ENCODE measurements at places on chromosomes 16 and 17.
A peak's percentile ranks its signal among the peaks of the same experiment; 100 is the strongest.

DNA sequence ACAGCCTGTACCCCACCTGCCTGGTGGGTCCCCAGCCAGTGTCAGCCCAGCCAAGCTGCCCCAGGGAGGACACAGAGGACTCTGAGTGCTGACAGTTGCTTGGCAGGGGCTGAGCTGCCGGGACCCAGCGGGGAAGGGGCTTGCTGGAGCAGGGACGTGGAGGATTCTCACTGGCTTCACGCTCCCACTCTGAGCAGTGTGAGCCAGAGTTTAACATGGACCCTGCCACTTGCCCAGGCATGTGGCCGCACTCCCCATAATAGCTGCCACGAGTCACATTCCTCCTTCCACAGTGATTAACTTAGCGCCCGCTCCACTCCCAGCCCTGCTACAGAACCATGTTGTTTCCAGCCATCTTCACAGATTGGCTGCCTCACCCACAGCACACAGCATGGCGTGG is 31.2 kb downstream of the SREBF1 start:
- no peak for DNase-seq

GRCh38 chr17:7262935-7263800 is 890 bp upstream of the CLDN7 start:
- DNase-seq: peak; percentile 41

DNA sequence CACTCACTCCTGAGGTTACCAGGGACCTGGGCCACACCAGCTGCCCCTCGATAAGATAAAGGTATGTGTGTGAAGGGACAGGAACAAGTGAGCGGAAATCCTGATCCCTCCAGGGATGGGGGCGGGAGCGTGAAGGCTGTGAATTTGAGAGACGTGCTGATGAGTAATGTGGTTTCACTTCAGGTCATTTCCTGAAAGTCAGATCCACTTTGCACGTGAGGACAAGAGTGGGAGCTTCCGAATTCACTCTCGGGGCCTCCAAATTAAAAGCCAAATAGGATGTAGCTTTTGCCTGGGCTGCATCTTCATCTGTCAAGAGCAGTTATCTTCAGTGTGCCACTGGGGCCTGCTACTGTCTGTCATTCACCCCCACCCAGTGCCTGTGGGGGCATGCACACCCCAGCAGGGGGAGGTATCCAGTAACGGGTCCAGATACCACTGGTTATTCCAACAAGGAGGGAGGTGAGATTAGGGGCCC is 87.4 kb upstream of the LHX1 start:
- DNase-seq: no peak

GRCh38 chr16:79639576-79640311 is 39.2 kb upstream of the MAF start:
- DNase-seq: no peak

- DNase-seq: no peak
Observed at GRCh38 chr17:40020146-40020545, 4.9 kb downstream of the CSF3 start.

- DNase-seq: no peak
Observed at GRCh38 chr16:56912746-56913708, 18.9 kb upstream of the HERPUD1 start.

DNA sequence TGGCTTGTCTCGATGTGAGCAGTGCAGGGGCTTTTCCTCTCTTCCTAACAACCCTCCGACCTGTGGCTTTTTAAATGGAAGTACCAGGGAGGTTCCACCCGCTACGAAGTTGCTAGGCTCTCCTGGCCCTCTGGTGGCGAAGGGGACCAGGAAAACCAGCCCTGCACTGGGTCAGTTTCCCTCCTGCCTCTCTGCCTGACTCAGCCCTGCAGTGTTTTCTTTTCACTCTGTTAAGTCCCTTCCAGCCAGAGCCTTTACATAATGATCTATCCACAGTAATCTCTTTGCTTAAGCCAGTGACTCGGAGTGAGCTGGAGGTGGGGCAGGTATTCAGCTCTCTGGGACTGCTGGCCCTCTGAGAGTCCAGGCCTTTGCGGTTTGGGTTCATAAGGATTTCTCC is 331.3 kb upstream of the EEF2KMT start:
- no peak for DNase-seq

DNA sequence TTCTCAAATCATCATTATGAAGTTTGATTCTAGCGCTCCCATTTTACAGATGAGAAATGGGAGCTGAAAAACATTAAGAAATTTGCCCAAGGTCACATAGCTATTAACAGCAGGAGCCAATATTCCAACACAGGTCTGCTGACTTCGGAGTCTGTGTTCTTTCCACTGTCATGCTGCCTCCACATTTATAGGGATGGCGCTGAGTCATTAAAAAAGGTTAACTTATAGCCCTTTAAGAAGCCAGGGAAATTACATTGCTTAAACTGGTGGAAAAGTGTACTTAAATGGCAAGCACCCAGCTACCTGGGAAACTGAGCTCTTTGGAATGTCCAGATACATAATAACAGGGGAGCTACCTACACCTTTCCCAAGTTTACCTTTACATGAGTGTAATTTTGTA is 65.0 kb downstream of the TBX4 start:
- DNase-seq: no peak
